ENCODE measurements at places on chromosomes 2 and 18.

DNA sequence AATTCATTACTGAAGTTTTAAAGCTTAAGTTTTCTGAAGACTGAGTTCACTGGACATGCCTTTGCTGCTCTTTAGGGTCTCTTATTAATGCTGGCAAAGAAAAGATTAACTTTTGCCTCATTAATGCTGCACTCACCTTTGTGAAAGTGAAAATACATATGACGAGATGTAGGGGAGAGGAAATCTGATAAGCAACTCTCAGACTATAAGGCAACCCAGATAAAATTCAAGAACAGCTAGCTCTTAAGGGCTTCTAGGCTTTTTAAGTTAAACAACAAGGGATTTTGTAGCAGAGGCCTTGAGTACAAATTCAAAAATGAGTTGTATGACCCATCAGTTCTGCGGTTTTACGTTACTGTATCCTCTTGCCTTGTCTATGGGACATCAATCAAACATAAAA, 143.7 kb downstream of the USP34 start:
- DNase-seq: no peak

- DNase-seq: no peak
Observed at GRCh38 chr2:167900435-167901114, 346.8 kb downstream of the STK39 start.

GRCh38 chr2:7986431-7986830, 695.4 kb upstream of the ID2 start:
- DNase-seq: no peak

GRCh38 chr2:151029406-151030157, 232.1 kb downstream of the RBM43 start:
- DNase-seq: no peak

Measured in stimulated activated CD4-positive, alpha-beta T cell treated with anti-CD3 and anti-CD28 coated beads, Interleukin-1b, Interleukin-23, amount 100 ng/mL, for 24 hours (primary cell).